ENCODE measurements at places on chromosomes 5 and 9.

DNA sequence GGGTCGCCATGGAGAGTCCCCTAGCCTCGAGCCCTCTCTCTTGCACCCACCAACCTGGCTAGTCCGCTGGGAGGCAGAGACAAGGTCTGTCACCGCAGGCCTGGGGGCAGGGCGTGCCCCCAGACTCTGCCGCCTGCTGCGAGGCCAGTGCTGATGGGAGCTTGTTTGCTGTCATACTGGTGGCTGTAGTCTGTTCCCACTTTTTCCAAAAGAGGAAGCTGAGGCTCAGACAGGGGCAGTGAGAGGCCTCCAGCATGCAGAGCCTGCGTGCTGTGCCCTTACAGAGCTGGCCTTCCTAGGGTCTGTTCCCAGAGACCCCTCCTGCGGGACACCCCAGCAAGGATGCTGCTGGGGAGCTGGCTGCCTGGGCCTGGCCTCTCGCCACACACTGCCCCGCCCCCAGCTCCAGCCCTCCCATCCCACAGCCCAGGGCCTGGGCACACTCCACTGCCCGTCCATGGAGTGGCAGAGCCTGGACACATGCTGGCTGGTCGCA, 21.0 kb upstream of the SUSD3 start:
- no peak for DNase-seq

DNA sequence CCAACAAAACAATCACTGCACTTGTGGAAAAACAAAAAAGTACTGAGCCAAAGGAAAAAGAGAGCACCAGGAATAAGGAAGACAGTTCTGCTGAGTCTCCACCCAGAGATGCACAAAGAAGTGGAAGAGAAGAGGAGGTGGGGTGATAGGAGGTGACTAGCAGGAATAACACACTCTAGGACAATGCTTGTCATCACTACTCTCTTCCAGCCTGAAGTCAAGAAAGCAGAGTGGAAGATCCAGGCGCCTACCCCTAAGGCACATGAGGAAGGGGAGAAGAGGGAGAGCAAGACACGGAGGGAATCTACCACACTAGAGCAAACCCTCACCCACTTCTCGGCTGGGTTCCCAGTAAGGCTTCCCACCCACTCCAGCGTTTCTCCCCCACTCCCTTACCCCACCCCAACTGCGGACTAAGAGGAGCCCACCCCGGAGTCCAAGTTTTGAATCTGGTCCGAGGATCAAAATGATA, 1.7 kb downstream of the SLIT3 start:
- DNase-seq: no peak

DNA sequence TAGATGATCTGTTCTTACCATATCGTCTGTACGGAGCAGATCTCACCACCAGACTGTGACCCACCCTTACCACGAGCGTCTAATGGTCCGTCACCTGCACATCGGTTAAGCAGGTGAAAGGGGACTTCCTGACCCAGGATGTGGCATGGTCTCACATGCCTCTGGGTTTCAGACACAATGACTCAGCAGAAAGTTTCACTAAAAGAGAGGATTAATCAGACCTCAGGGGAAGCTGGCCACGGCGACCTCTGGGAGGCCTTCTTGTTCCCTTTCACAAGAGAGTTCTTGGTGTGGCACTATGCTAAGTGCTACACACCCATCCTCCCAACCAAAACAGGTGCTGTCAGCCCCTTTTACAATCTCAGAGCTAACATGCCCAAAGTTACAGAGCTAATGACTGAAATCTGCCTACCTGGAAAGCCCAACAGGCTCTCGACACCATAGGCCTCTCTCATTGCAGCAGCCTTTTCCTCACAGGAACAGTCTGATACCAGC, 41.6 kb downstream of the ADAMTS12 start:
- DNase-seq: no peak

GRCh38 chr5:135553688-135554462, 18.1 kb upstream of the NEUROG1 start:
- no peak for DNase-seq

- no peak for DNase-seq
Measured at GRCh38 chr5:134576386-134577021, 51.0 kb downstream of the JADE2 start.

DNA sequence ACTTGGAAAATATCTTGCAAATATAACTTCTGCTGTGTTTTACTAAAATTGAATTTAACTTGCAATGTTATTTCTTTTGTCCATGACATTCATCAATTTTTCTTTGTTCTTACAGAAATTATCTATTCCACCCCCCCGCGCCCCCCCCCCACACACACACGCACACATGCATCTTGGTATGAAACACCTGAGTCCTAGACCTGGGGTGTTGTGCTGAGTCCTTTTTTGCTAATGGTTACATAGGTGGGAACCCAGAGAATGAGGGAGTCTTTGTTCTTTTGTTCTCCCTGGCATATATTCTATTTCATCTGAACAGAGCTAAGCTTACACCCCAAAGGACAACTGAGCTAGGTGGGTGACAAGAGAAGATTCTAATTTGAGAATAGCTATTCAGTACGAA, 308.9 kb downstream of the CWC27 start:
- no peak for DNase-seq

DNA sequence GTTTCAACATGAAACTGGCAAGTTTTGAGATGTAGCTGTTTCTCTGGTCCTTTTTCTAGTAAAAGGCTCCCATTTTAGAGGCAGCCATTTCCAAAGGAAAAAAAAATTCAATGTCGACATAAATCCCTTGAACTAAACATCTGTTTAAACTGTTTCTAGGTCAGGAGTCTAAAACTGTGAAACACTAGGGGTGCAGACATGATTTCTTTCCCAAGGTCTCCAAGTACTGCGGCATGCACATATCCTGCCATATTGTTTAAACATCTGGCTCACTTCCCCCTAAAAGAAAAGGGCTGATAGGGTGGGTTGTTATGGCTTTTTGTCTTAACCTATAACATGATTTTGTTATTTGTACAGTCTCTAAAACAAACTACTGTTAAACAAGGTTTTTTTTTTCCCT, 51.1 kb downstream of the NFIB start:
- DNase-seq: no peak

- no peak for DNase-seq
Measured at GRCh38 chr5:43769571-43770355, 166.8 kb downstream of the NNT start.

GRCh38 chr5:54013556-54014194, 296.7 kb downstream of the ARL15 start:
- no peak for DNase-seq

GRCh38 chr5:40447438-40447837, 232.3 kb upstream of the PTGER4 start:
- DNase-seq: no peak

DNA sequence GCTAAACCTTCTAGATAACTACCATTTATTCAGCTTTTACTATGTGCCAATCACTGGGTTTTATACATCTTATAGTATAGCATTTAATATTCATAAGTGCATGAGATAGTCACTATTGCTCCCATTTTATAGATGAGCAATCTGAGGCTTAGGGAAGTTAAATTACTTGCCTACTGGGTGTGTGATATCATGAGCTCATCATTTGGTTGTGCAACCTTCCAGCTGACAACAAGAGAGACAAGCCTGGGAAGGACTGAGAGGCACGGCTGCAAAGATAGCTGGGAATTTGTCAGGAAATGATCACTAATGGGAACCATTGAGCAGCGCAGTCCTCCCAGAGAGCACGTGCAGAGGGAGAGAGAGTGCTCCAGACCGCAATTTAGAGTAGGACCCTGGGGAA, 481.6 kb upstream of the KIF2A start:
- DNase-seq: no peak

DNA sequence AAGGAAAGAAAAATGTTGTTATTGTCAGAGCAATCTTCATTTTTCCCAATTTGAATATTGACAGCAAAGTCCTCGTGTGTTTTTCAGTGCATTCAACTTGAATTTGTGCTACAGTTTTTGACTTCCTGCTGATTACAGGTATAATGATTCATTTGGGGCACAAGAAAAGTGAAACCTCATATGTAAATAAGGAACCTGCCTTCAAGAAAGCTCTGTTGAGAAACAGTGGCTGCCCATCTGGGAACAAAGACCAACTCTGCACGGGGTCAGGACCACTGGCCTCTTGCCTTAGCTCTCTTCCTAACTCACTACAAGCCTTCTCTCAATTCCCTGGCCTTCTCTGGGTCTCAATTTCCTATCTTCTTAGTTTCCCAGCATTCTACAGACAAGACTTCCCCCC, 21.0 kb downstream of the TIMD4 start:
- no peak for DNase-seq

DNA sequence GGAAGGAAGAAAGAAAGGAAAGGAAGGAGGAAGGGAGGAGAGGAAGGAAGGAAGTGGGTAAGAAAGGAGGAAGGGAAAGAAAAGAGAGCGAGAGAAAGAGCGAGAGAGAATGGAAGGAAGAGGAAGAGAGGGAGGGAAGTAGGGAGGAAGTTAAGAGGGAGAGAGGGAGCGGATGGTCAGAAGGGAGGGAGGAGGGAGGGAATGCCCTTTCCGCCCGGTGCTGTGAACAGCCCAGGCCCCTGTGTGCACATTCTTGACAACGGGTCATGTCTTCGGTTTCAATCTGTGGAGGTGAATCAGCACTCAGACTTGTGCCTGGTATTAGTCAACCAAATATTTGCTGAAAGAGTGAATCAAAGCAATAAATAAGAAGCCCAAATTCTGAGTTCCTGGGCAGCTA, 39.2 kb downstream of the PRUNE2 start:
- no peak for DNase-seq

DNA sequence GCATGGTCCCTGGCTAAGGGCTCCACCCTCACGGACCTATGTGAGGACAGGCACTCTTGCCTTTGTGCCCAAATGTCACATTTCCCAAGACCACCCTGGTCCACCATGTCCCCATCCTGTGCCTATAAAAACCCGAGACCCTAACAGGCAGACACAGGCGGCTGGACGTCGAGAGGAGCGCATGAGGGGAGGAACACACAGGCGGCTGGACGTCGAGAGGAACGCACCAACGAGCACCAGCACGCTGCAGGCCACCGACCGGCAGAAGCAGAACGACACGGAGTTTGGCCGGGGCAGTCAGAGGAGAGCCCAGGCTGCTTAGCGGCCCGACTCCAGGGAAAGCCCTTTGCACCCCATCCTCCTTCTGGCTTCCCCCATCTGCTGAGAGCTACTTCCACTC, 119.9 kb downstream of the ADAMTS2 start:
- DNase-seq: no peak

GRCh38 chr5:83947763-83948162, 227.1 kb upstream of the HAPLN1 start:
- no peak for DNase-seq

DNA sequence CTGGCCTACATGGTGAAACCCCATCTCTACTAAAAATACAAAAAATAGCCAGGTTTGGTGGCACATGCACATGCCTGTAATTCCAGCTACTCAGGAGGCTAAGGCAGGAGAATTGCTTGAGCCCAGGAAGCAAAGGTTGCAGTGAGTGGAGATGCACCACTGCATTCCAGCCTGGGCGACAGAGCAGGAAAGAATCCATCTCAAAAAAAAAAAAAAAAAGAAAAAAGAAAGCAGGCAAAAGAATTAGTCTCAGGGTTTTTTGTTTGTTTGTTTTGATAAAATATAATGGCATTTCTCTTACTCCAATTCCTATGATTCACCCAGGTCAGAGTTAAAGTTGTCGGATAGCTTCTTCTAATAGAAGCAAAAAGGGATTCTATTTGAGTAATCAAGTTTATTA, 67.0 kb upstream of the ATG10 start:
- DNase-seq: no peak
